Suppressor macrophage treated with lipopolysaccharide for 4 hours (primary cell): ENCODE measurements at places on chromosomes 2 and 18.

GRCh38 chr2:9800975-9801726, 42.1 kb upstream of the TAF1B start:
- DNase-seq = peak; percentile 92

DNA sequence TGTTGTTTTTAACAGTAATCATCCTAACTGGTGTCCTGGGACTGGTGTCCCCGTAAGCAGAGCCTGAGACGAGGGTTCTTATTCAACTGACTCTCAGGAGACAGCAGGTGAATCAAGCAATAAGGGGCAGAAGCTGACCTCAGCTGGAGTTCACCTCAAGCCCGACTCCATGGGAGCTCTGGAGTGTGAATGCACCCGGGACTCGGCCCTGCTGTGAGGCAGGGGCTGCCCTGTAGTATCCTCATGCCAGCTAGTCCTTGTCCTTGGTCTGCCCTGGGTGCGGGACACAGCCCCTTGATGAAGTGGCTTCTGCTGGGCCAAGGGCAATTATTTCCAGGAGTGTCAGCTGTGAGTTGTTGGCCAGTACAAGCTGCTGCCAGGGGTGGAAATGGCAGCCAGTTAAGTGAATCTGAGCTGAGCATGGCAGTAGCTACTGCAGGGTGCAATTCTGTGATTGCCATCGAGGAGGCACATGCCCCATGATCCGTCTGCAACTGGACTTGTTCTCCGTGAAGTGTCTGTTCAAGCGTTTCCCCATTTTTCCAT, 54.9 kb upstream of the OTOS start:
- DNase-seq = no peak

- no peak for DNase-seq
Observed at GRCh38 chr2:1621041-1621440, 123.3 kb downstream of the PXDN start.

DNA sequence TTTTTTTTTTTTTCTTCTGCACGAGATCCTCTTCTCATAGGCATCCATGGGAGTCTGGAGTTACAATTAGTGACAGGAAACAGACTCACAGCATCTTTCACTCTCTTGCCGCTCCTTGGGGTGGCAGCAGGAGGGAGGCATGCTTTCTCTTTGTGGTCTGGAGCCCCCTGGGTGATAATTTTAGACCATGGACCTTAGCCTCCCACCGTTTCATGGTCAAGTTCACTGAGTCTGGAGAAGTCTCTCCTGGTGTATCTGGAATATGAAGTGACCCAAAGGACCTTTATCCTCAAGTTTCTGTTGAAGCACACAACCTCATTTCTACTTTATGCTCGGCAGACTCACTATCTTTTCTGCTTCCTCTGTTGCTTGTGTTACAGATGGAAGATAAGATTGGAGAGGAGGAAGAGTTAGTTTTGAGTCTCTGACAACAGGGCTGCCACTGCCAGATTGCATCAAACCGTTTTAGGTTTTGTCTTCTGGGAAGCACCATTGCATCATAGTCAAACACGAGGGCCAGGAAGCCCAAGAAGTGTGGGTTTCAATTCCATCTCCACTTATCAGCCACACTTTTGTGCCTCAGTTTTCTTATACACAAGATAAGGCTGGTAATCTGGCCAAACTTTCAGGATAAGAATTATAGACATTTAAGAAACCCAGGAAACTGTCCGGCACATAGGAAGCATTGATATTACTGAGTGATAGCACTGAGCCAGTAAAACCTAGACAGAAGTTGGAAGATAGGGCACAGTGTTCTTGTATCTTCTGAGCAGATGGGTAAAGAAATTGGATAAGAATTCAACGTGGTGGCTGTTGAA, 62.3 kb downstream of the ADCYAP1 start:
- no peak for DNase-seq

DNA sequence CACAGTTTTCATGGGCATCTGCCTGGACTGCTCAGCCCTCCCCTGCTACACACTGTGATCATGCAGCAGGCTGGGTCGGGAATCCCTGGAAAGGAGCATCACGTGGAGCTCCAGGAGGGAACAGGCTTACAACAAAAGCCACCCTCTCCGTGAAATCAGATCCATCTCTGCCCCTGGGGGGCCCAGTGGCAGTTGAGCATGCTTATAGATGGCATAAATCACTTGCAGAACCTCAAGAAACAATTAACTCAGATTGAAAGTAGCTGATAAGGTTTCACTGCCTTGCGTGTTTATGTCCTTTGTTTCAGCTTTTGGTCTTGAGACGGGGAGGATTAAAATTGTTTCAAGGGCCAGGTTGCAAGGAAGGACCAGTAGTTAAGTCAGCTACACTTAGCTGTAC, 354.8 kb upstream of the MEIS1 start:
- DNase-seq = no peak

GRCh38 chr18:42074704-42075103, 119.7 kb downstream of the PIK3C3 start:
- no peak for DNase-seq

- DNase-seq = peak; percentile 86
Observed at GRCh38 chr2:29309090-29310029, 194.1 kb downstream of the CLIP4 start.

DNA sequence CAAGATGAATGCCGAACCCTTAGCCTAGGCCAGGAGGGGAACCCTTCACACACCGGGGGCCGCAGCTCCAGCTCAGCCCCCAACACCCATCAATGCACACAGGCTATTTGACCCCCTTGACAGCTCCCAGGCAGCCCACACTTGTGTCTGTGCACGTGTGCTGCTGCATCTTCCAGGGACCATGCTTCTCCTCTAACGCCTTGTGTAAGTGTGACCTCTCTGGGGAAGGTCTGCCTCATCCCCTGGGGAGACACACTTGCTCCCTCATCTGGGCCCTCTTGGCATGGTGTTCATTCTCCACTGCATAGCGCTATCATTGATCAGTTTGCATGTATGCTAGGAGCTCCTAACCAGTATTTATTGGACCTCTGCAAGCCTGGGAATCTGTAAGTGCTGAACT, 120.0 kb upstream of the FHL2 start:
- DNase-seq = no peak

DNA sequence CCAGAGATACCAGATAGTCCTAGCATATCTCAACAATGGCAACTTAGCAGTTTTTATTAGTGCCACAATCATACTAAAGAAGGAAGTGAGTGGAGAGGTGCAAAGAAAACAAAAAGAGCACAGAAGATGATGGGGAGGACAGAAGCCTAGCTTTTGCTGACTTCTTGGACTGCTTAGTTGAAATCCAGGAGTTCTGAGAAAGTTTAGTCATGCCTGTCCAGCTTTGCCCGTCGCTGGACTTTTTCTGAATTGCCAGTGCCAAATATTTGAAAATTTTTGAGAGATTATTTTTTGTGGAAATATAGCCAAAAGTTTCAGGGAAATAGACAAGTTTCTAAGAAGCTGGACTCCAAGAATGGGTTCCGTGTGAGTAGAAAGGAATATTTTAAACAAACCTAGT, 558.7 kb upstream of the TNP1 start:
- no peak for DNase-seq

- no peak for DNase-seq
Observed at GRCh38 chr2:211055438-211055837, 499.0 kb downstream of the CPS1 start.

- peak; percentile 12 for DNase-seq
Observed at GRCh38 chr18:36942264-36942663, 113.3 kb downstream of the KIAA1328 start.

GRCh38 chr2:19878268-19879046, 23.3 kb downstream of the TTC32 start:
- DNase-seq = no peak

GRCh38 chr2:98308068-98308467, 38.2 kb upstream of the CNGA3 start:
- DNase-seq = no peak

DNA sequence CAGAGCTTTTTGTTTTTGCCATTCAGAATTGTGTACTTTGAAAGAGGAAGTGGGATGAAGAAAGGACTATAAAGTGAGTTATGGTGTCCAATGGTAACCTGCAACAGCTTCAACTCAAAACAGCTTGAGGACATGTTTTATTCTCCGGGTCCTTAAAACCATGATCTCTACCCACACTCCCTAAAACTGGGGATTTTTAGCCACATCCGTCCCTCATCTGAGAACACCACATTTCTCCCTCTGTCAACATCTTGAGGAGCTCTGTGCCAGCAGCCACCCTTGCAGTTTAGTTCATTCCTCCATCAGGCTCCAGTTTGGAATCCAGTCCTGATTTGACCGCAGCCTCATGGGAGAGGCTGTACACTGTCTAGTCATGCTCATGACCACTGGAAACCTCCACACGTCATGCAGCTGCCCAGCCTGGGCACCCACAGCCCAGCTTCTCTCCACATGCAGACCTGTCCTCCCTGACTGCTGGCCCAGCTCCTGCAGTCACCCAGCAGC, 62.6 kb downstream of the C18orf63 start:
- DNase-seq = peak; percentile 13

GRCh38 chr2:38016219-38016618, 59.7 kb downstream of the CYP1B1 start:
- peak; percentile 84 for DNase-seq

GRCh38 chr18:69840445-69840844, 107.2 kb downstream of the CD226 start:
- no peak for DNase-seq

DNA sequence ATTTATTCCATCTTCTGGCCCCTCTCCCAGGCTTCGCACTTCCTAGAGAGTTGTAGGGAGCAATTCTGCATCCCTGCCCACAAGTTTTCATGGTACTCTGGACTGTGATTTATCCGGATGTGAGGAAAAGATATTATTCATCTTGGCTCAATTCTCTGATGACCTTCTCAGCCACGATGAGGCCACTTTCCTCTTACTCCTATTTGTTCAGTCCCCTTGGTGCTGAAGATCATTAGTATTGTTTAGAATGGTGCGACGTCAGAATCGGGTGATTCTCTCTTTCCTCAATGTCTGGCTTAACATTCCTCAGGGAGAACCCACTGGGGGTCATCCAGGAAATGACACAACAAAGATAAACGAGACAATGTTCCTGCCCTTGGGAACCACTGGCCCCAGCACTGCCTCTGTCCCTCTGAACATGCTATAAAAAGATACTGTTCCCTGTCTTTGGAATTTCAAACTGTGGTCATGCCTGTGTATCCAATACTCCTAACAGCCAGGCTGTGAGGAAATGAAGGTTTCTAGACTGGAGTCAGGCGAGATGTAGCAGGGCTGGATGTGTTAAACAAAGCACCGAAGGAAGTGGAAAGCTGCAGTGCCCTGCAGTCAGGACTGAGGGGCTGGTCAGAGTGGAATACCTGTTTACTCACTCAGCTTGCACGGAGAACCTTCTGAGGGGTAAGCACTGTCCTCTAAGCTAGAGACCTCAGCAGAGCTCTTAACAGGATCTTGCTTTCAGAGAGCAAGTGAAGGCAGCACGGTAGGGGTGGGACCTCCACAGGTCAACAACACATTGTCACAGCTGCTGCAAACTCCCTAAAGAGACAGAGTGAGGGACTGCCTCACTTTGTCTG, 12.9 kb upstream of the GLI2 start:
- no peak for DNase-seq

DNA sequence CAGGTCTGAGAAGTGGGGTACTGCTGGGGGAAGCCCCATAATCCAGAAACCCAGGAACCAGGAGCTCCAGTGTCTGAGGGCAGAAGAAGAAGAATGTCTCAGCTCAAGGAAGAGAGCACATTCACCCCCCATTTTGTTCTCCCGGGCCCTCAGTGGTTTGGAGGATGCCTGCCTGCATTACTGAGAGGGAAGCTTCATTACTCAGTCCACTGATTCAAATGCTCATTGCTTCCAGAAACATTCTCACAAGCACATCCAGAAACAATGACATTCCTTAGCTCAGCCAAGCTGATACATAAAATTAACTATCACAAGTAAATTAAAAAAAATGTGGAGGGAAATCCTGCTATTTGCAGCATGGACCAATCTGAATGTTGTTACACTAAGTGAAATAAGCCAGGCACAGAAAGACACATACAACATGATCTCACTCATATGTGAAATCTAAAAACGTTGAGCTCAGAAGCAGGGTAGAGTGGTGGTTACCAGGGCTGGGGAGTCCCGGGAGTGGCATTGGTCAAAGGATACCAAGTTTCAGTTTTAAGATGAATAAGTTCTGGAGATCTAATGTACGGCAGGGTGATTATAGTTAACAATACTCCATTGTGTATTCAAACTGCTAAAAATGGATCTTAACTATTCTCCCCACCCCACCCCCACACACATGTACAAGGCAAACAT, 459.3 kb downstream of the GALR1 start:
- no peak for DNase-seq

DNA sequence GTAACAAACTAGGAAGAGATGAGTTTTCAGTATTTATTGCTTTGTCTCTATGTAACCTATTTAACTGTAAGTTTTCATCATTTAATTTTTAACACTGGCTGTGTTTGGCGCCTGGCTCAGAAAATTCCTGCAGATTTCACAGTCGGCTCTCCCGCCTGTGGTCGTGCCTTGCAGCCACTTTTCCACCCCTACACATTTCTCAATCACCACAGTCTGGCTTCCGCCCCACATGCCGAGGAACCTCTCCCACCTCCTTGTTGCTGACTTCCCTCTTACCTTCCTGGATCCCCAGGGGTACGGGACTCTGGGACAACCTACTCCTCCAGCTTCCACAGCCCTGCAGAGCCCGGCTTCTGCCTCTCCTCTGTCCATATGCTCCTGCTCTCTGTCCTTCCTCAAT, 41.6 kb upstream of the MGAT4A start:
- no peak for DNase-seq

DNA sequence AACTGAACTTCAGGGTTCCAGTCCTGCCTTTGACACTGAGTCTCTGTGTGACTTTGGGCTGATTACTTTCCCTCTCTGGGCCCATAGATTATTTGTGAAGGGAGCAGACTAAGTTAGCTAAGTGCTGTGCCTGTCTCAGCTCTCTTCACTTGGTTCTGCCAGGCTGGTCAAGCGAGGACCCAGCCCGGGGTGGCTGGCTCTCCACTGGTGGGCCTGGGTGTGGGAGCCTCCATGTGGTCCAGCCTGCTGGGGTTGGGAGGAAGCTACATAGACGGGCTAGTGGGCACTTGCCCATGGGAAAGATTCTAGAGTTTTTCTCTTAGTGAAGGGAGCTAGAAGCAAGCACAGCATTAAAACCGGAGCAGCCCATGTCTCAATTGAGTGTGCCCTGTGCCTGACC, 59.0 kb downstream of the DYSF start:
- DNase-seq = no peak

DNA sequence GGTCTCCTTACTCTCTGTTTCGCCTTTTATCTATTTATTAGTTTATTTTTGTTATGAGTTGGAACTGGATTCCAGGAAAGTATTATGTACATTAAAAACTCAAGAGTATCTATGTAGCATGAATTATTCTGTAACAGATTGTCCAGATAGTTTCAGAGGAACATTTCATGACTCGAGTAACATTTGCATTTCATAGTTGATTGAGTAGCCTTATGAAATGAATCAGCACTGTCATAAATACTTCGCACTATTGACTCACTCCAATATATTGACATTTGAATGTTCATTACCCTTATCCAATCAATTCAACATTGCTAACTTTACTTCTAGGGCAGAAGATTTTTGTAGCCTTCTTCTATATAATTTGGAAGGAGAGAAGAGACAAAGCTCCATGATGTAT, 11.3 kb upstream of the VRK2 start:
- DNase-seq = no peak

GRCh38 chr2:158756976-158757375, 38.1 kb upstream of the DAPL1 start:
- peak; percentile 42 for DNase-seq
